T-helper 17 cell (primary cell): ENCODE measurements at places on chromosomes 5 and 9.

- DNase-seq: no peak
Measured at GRCh38 chr9:120711354-120711753, 2.9 kb downstream of the MEGF9 start.

- DNase-seq: no peak
Measured at GRCh38 chr5:53045263-53045662, 56.1 kb downstream of the ITGA2 start.

DNA sequence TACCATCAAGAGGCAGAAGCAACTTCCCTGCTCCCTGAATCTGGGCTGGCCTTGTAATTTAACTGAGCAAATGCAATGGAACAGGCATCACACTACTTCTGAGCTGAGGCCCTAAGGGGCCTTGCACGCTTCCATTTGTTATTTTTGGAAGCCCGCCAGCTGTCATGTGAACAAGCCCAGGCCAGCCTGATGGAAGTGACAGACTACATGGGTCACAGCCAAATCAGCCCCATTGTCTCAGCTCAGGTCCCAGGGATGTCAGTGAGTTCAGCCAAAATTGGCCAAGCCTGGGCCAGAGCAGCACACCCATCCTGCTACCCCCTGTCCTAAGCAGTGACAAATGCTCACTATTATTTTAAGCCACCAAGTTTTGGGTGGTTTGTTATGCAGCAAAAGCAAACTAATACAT lies 72.8 kb downstream of the PRRT1B start:
- no peak for DNase-seq

DNA sequence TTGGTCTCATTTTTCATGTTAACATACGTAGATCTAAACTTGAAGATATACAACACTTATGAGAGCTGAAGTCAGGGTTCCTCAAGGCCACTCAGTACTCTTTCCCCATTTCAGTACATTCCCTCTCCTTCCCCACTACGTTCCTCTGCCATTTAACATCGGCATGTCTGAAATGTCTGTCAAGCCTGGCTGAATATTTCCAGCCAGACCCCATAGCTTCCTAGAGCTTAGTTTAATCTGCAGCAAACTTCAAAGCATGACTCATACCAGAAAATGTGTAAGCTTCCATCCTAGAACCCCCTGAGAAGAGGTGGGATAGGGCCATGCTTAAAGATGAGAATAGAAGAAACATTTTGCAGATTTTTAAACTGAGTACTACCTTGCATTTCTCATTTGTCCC lies 6.2 kb downstream of the GZMA start:
- no peak for DNase-seq

DNA sequence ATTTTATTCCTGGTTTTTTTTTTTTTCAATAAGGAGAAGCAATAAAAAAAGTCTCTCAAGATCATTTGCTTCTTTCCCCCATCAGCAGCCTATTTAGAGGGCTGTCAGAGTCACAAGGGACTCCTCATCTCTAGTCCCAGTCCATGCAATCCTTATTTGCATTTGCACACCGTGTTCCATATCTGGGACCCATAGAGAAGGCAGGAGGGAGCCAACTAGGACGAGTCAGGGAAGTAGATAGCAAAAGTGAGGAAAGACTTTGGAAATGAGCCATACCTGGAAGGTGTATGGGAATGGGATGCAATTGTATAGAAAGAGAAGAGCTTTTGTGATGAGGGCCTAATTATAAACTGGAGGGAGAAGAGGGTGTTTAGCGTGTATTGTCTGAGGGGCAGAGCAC lies 160.0 kb downstream of the PIK3R1 start:
- DNase-seq: no peak

- DNase-seq: no peak
Measured at GRCh38 chr5:5188376-5189050, 48.4 kb downstream of the ADAMTS16 start.

DNA sequence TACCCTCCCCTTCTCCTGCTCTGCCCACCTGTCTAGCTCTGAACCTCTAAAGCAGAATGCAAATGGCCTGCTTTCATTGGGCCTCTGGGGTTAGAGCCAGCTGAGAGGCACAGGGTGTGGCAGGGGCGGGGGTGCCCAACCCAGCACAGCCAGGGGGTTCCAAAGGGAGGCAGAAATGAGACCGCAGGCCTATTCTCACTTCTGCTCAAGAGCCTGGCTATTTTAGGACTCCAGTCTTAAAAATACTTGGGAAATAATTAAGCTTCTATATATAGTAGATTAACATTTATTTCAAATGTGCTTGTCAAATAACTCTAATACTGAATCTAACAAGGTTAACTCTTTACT lies 5.7 kb downstream of the QSOX2 start:
- DNase-seq: no peak

DNA sequence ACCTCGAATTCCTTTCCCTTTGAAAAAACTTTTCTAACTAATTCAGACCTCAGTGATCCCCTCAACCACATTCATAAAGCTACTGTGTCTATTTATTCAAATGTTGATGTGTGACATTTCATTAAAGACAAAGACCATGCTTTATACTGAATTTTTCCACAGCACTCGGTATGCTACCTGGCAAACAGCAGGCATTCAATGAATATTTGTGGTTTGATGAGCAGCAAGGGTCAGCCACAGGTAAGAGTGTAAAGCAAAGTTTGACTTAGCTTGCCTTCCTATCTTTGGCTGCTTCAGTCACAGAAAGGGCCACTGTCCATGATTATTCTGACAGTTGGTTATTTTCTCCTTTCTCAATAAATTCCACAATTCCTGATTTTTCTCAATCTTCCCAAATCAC lies 5.1 kb upstream of the CDC42SE2 start:
- DNase-seq: no peak

GRCh38 chr5:7754997-7755596 lies 95.8 kb downstream of the CFAP90 start:
- DNase-seq: no peak

GRCh38 chr5:157900644-157901043 lies 41.7 kb upstream of the CLINT1 start:
- DNase-seq: no peak

DNA sequence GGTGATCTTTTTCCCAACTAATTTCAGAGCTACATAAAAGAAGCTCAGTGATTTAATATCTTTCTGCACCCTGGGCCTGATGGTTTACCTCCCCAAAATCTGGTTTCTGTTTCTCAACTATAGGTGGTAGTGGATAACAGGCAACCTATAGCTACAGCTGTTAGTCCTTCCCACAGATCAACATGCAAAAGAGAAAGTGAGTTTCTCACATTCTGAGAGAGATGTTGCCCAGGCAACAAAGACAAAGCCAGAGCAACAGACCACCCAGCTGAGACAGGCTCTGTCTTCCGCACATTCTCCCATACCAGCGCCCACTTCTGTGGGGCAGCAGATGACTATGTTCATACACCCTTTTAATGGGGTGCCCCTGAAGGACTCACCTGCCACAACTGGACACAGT lies 40.7 kb upstream of the PPP2R2B start:
- no peak for DNase-seq

DNA sequence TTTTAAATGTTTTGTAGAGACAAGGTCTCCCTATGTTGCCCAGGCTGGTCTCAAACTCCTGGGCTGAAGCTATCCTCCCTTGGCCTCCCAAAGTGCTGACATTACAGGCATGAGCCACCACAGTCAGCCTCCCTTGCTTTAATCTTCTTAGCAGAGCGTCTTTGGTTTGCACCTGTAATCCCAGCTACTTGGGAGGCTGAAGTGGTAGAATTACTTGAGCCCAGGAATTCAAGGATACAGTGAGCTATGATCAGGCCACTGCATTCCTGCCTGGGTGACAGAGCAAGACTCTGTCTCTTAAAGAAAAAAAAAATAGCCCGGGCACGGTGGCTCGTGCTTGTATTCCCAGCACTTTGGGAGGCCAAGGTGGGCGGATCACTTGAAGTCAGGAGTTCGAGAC lies 27.8 kb downstream of the UBE2D2 start:
- no peak for DNase-seq

- no peak for DNase-seq
Measured at GRCh38 chr5:57085306-57086081, 88.4 kb upstream of the GPBP1 start.

DNA sequence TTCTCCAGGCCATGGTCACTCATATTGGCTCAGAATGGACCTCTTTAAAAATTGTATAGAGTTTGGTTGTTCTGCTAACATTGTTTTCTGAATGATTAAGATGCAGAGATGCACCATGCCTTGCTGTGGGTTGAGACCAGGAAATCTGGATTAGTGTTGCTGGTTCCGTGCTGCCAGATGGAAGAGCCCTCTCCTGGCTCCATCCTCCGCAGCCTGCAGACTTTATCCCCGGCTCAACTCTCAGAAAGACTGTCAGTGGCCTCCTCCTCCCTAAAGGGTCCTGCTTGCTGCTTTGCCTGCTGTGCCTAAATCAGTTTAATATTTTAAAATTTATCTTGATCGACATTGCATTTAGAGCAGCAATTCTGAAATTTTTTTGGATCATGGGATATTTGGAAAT lies 196.7 kb downstream of the TENT4A start:
- no peak for DNase-seq

DNA sequence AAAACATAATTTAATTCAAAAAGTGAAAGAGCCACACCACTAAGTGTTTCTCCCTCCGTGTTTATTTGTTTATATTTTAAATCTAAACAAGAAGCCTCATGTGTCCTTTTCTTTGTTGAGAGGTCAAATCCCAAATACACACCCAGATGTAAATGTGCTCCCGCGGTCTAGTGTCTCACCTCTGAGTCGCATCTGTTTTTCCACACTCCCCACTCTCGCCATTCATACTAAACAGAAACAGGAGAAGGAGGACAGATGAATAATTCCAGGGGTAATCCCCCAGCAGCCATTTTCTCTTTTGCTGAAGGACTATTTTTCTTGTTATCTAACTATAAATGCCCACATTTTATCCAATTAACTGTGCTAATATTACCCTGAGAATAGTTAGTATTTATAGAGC lies 361.6 kb upstream of the RIOK2 start:
- no peak for DNase-seq

DNA sequence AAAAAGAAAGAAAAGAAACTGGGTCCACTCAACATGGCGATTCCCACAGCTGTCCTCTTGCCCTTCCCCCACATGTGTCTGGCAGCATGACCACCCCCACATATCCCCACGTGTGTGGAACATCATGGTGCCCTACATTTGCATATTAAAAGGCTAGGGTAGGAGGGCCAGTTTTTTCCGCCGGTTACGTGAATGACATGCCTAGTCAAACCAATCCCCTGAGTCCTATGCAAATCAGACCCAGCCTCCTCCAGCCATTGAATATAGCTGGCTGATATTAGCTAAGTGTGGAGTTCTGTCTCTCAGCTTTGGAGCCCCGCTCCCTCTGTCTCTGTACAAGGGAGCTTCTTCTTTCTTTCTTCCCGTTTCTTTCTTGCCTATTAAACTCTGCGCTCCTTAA lies 33.0 kb upstream of the CCDC112 start:
- DNase-seq: no peak

- DNase-seq: no peak
Measured at GRCh38 chr9:127898433-127899127, 823 bp downstream of the ST6GALNAC6 start.

DNA sequence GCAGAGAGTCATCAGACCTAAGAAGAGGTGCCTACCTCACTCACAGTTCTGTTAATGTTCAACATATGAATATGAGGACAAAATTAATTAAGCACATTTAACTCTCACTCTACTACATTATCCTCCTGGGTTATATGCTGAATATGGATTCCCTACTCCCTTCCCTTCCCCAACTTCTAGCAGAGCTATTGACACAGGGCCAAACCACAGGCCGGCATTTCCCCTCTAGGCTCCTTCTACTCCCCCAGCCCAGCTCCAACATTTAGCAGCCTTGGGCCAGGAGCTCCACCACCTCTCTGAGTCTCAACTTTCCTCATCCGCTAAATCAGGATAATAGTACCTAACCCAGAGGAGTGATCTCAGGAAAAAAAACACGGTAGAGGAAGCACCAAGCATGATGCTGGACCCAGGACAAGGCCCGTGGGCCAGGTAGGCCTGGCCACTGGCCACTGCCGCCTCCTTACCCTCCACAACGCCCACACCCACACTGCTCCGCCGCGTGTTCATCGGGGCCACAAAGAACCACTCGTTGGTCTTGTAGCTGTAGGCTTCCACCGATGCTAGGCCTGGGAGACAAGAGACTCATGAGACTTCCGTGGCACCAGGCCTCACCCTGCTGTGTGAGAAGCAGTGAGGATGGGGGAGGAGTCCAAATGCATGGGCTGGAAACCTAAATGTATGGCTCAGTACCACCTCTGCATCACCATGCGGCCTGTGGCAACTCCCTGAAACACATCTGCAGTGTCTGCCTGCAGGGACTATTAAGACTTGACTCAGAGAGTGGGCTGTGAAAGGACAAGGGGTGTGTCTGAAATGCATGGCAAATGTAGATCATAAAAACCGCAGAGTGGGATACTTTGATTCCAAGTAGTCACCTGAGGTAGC lies 98.8 kb downstream of the KLHL3 start:
- no peak for DNase-seq

GRCh38 chr5:158039911-158040347 lies 181.0 kb upstream of the CLINT1 start:
- DNase-seq: no peak

- DNase-seq: no peak
Measured at GRCh38 chr9:121813519-121814210, 162.2 kb downstream of the DAB2IP start.

GRCh38 chr5:116572350-116573278 lies 2.0 kb downstream of the SEMA6A start:
- no peak for DNase-seq

DNA sequence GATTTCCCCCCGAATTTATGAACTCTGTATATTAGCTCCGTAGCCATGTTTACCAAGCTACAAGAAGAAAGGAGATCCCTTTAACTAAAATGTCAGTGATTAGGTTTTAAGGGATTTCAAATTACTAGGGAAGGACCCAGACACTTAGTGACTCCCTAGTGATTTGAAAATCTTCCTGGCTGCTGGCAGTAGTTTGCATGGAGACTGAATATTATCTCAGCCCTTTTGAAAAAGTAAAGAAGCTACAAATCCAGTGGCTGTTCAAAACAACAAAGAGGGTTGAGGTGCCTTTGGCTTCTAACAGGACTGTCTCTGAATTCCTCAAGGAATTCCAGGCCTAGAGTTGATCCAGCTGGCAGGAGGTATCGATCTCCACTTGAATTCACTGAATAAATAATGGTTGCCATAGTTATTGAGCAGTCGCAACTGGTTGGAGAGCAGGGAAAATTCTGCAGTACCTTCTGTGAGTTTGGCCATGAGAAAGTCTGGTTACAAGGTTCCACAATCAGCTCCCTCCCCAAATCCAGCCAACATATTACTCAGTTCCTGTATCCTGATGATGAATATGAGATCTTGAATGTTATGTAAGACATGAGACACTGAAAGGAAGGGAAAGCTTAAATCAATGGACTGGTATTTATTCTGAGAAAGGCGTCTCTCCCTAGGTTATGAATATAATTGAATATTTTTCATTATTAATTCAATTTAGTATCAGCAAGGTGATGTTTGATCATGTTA lies 37.7 kb downstream of the NR4A3 start:
- DNase-seq: no peak

GRCh38 chr5:56760723-56761122 lies 54.6 kb upstream of the MAP3K1 start:
- no peak for DNase-seq

GRCh38 chr5:7878381-7878873 lies 9.5 kb downstream of the MTRR start:
- DNase-seq: no peak
